Activated naive CD4-positive, alpha-beta T cell treated with anti-CD3 and anti-CD28 coated beads for 36 hours (primary cell): ENCODE measurements at places on chromosomes 11 and 22.

GRCh38 chr11:14764179-14764578, 120.6 kb downstream of the PDE3B start:
- DNase-seq: no peak

DNA sequence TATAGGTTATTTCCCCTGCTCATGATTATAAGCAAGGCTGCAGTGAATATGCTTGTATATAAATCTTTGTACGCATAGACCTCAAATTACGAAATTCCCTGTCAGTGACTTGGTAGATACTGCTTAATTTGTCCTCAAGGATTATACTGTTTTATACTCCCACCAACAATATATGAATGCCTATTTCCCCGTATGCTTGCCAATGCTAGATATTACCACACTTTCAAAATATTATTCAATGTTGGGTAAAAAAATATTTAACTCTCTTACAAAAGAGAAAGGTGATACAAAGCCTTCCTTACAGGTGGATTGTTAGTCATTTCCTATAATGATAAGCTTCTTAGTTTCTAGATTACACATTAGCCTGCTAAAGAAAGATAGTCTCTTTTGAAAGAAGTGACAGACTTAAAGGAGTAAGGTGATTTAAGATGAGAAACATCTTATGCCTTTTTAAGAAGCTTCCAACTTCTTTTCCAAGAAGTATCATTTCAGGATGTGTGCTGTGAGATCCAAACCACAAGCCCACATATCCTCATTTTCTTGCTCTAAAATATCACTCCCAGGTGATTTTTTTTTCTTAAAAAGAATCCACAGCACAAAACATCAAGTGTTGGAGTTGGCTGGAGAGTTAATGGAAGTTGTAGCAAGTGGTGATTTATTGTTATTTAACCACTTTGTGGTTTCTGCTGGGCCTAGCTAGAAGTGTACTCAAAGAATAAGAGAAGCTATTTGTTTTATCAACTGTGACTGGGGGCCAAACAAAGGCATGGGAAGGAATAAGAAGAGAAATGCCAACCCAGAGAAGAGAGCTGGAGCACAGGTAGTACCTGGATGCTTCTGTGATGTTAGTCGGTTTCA, 59.2 kb downstream of the BARX2 start:
- DNase-seq: no peak

DNA sequence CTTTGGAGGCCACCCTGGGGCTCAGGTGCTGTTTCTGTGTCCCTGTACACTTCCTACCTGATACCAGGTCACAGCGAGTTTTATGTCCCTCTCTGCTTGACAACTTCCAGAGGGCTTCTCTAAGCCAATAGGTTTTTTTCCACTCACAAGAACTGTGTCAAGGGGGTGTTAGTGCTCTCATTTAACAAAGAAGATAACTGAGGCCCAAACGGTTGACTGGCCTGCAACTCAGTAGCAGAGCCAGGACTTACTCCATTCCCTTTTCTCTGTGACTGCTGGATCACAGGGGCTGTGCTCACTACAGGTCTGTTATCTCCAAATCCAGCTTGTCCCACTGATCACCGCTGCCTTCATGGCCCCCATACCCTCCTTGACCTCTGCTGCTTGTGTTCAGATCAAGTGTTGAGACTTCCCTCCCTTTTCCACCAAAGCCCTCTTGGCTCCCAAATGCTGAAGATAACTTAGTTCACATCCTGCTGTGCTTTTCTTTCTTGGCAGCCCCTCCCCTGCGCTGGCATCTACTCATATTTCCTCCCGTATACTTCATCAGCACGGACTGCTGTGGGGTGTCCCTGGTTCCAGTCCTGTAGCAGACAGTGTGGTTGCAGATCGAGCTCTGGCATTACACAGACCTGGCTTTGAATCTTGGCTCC, 41.3 kb downstream of the POU2F3 start:
- no peak for DNase-seq

GRCh38 chr22:42655693-42656092, 6.5 kb upstream of the CYB5R3 start:
- DNase-seq: no peak

DNA sequence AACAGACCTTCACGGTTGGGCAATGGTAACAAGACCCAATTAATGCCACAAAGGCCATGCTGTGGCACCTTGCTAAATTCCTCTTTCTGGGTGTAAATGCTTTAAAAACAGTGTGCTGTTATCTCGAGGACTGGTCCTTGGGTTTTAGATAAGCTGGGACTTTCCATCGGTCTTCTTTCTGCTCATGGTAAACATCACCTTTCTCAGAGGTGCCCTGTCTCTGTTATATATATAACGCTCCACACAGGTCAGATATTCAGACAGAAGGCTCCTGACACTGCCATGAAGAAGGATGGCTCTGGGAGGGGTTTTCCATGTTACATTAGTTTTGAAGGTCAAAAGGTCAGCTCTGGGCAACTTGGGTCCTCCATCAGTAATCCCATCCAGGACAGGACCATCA, 151.6 kb downstream of the BBOX1 start:
- no peak for DNase-seq

DNA sequence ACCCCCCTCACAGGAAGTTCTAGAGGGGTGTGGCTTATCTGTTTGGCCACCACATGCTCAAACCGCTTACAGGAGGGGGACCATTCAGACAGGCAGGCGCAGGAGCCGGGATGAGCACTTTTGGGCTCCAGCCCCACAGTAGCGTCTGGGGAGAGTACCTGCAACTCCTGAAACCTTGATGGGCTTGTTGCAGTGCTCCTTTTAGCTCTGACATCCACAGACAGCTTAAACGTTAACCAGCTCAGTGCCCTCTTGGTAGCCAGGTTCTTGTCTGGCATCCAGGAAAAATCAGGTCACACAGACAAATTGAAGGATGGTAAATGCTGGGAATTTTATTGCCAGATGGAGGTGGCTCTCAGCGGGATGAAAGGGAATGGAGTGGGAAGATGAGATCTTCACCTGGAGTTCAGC, 326.3 kb downstream of the ETS1 start:
- DNase-seq: no peak

- no peak for DNase-seq
Observed at GRCh38 chr11:2741377-2742131, 41.8 kb upstream of the KCNQ1OT1 start.

DNA sequence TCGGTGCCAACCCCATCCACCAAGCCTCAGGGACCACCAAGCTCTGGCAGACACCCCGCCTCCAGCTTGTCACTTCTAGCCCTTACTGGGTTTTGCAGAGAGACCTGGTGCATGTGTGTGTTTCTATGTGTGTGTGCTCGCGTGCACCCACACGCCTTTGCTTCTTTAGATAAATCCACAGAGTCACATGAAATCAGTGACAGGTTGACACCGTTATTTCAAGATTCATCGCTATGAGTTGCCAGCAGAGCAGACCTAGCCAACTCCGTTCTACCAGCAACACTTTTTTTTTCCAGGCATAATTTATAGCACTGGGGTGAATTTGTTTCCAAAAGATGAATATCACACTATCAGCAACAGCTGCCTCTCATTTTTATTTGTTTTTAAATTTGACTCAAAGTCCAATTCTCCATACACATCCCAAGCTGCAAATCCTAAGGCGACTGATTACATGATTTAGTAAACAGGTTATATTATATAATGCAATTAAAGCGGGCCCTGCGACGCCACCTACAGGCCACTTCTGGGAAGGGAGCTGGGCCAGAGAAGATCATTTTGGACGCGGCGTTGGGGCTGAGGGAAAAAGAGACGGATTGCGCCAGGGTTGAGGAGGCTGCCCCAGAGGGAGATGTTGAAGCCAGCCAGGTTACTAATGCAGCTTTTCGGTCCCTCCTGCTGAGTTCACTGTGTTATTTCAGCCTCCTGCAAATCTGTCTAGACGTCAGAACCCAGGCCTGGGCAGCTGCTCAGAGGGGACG, 150.5 kb downstream of the FEZ1 start:
- peak; percentile 66 for DNase-seq

- DNase-seq: no peak
Observed at GRCh38 chr22:37497062-37497599, 10.9 kb upstream of the MFNG start.

GRCh38 chr11:75820645-75821044, 5.6 kb downstream of the UVRAG start:
- DNase-seq: peak; percentile 8

DNA sequence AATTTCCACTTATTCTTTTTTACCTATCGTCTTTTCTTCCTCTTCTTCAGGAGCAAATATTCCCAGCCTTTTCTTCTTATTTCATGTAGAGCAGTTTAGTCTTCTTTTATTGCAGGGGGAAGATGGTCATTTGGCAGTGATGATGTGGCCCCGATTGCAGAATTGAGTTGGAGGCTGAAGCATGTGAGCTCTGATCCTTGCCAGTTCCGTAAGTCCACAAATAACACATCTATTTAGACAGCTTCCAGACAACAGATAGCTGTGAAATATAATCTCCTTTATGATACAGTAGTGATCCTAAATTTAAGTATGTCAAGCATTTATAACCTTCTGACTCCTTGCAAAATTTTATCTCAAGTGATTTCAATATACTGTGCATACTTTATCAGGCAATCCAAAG, 27.5 kb downstream of the REXO2 start:
- no peak for DNase-seq

DNA sequence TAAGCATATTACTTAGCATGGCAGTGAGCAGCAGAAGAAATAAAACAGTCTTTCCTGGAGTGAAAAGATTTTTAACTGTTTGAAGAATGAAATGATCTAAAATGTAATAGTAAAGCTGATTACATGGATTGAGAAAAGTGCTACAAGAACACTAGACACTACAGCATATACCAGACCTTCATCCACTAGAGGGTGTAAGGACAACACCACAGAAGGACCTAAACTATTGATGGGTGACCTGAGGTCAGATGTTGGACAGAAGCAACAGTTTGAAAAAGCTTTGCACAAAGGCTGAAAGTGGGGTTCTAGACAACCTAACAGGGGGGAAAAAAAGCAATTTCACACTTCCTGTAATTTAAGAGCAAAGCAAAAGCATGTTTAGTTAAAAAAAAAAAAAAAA, 97.7 kb downstream of the RBFOX2 start:
- DNase-seq: no peak

DNA sequence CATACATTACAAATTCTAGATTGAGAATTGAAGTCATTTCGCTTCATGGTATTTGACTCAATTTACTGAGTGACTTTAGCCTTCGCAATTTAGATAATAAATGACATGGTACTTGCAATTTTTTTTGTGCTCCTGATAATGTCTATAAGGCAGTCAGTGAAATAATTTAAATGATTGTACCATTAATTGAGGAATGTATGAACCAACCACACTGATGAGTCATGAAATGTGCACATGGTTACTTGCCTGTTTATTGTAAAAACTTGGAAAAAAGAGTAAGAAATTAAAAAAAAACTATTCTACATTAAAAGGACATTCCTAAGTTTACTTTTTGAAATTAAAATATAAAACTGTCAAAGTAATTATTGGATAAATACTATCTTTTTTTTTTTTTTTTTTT, 43.3 kb downstream of the DNAJC24 start:
- no peak for DNase-seq

- DNase-seq: no peak
Observed at GRCh38 chr11:110973401-110973980, 261.3 kb upstream of the ARHGAP20 start.

DNA sequence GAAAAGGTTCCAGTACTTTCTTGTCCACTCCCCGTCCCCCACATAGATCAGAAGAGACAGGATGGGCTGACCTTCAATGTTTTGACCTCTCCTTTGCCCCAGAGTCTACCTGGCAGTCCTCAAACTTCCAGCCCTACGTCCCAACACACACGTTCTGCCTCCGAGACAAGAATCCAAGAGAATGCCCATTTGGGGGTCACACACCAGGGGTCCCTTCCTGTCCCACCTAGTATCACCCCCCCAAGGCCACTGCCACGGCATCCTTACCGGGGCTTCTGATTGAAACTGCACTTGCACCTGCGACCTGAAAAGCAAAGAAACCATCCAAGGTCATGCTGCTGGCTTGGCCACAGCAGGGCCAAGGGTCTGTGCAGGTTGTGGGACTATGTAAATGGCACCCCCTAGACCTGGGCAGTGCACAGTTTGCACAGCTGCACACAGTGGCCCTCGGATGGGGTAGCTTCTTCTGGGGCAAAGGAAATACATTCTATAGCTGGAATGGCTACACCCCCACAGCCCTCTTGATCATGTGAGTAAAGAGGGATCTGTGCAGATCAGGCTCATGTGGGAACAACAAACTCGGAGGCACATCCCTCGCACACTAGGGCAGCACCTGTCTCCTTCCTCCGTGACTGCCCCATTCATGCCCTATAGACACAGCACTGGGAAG, 16.5 kb upstream of the FXYD2 start:
- DNase-seq: no peak

GRCh38 chr11:69472541-69473275, 8.8 kb upstream of the LINC01488 start:
- DNase-seq: no peak

DNA sequence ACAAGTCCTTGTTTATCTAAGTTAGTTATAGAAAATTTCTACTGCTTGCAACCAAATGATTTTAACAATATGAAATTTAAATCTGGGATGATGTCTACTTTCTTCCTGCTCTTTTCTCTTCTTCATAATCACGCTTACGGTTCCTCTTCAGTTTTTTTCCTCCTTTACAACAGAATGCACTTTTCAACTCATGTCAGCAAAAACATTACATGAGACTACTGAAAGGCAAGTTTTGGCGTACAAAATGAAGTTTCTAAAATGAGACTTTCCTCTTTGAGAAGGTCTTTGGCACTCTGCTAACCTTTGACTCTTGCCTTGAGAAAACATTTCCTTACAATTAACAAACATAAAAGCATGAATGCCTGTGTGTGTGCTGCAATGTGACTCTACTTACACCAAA, 23.3 kb downstream of the TMEM123 start:
- DNase-seq: no peak

GRCh38 chr11:19259487-19260345, 19.0 kb upstream of the E2F8 start:
- DNase-seq: peak; percentile 82

DNA sequence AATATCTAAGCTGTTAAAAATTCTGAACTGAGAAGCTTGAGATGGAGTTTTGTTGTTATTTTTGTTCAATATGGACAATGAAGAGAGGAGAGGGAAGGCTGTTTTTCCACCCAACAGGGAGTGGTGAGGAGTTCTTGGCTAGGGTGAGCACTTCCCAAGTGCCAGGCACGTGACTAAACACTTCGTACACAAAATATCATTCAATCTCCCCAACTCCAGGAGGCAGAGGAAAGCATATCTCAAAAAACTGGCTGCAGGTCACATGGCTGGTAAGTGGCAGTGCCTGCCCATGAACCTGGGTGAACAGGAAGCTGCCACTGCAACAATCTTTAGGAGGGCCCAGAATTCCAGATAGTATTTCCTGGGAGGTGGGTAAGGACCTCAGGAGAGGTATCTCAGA, 11.6 kb downstream of the ELF5 start:
- no peak for DNase-seq

GRCh38 chr22:47789171-47789570, 1026.7 kb downstream of the TBC1D22A start:
- no peak for DNase-seq

GRCh38 chr11:44427432-44427831, 117.5 kb upstream of the ALX4 start:
- peak; percentile 14 for DNase-seq

DNA sequence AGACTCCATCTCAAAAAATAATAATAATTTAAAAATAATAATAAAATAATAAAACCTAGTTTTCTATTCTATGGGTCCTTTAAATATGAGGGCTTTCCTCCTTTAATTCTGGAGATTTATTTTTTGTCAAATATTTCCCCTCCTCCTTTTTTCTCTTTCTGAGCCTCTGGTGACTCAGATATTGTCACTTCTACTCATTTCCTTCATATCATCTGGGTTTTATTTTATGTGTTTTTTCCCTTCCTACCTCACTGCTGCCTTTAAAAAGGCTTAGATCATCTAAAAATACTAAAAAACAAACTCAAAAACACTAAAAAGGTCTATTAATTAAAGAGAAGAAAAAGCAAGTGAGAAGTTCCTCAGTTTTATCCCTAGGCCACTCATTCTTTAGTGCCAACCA, 138.9 kb downstream of the SPON1 start:
- no peak for DNase-seq
